ENCODE measurements at places on chromosomes 4 and X.
A peak's percentile ranks its signal among the peaks of the same experiment; 100 is the strongest.

DNA sequence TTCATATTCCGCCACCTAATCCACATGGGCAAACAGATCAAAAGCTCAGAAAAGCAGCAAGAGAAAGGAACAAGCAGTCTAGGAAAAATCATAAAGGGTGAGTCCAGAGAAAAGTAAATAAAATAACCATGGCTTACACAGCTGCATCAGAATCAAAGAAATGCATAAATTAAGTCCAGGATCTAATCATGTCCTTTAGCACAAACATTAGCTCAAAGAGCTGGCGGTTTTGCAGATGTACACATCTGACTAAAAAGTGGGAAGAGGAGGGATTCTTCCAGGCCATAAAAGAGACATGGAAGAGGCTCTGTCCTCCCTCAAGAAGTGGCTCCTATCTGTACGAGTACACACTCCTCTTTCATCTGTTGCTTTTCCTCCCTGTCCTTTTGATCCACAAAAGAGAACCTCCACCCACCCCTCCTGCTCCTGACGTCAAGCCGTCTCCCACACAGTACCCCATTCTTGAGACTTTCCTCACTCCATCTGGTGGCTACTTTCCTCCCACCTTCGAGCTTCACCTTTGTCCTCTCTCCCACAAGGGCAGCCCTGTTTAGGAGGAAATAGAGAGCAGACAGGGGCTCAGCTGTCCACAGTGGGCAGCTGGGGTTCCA is 92.5 kb downstream of the RASL11B start:
- DNase-seq = no peak

DNA sequence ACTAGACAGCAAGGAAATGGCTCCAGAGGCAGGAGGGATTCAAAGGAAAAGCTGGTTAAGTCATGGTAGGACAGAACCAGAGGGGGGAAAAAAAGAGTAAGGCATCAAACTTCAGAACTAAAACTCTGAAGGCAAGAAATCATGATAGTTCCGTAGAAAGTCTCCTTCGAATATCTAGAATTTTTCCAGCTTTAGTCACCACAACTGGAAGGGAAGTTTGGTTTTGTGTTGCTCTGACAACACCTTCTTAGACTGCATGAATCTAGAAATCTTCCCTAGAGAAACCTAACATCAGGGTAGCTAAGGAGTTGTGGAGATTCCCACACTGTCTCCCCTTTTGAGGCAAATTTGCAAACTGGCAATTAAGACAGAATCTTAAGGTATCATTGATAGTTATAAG is 33.7 kb downstream of the AMMECR1 start:
- DNase-seq = no peak

- no peak for DNase-seq
Measured at GRCh38 chrX:350534-351323, 32.1 kb upstream of the GTPBP6 start.

- DNase-seq = no peak
Measured at GRCh38 chr4:4671774-4672349, 130.0 kb upstream of the STX18 start.

DNA sequence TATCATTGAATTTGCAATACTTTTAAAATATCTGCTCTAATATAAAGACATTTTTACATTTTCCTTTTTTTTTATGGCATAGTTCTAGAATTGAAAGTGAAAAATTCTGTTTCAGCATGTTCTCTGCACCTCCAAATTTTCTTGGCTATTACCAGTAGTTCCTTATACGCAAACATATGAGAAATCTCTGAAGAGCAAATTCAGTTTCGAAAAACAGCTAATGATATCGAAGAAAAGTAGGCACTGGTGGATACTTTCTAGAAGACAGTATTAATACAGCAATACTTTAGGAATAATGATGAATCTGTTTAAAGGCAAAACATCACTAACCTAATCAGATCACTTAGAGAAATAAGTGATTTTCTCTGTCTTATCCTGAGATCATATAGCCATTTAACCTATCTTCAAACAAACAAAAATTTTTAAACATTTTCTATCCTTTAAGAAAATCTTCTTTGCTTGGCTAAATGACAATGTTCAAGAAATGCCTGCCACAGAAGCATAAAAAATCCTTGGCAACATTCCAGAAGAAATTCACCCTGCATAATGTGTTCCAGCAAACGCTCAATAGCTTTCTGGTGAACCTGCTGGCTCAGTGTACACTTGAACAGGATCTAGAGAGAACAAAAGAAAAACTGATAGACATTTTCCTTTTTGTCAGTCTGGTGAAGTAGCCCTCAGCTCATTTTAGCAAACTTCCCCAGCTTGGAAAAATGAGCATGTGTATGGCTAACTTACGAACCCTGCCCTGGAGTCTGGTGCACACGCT is 51.2 kb upstream of the KLF3 start:
- DNase-seq = no peak

- no peak for DNase-seq
Measured at GRCh38 chrX:84666086-84666485, 163.8 kb upstream of the HDX start.

GRCh38 chr4:41791557-41791956 is 43.0 kb upstream of the PHOX2B start:
- DNase-seq = no peak

- no peak for DNase-seq
Measured at GRCh38 chr4:36785973-36786372, 458.6 kb upstream of the NWD2 start.

DNA sequence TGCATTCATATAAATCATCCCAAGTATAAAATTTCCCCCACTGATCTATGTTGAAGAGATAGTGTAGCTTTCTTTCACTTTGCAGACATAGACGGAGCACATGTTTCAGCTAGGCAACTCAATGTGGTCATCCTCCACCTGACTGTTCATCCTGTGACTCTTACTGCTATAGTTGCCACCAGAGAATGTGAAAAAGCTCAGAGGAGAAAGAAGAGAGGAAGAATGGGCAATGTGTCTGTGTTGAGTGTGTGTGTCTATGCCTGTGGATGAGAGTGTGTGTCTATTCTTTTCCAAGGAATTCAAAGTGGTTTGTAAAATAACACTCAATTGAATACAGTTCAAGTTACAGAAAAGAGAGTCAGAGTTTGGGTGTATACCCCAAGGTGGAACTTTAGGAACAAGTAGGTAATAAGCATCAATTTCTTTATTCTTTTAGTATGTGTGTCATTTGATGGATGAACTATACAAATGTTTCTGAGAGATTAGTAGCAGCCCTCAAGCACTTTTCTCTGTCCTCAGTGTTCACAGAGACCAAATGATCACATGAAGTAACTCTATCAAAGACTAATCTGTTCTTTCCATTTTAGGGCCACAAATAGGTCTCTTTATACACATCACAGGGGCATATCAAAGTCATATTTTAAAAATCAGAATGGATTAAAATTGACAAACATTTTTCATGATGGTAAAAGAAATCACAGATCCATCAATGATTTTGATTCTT is 2.3 kb downstream of the SNCA start:
- DNase-seq = peak; percentile 21

- no peak for DNase-seq
Measured at GRCh38 chr4:126856906-126857305, 775.9 kb upstream of the INTU start.

- DNase-seq = no peak
Measured at GRCh38 chrX:111182997-111183396, 87.0 kb downstream of the PAK3 start.

- no peak for DNase-seq
Measured at GRCh38 chrX:151899622-151900021, 13.1 kb upstream of the MAGEA4 start.

DNA sequence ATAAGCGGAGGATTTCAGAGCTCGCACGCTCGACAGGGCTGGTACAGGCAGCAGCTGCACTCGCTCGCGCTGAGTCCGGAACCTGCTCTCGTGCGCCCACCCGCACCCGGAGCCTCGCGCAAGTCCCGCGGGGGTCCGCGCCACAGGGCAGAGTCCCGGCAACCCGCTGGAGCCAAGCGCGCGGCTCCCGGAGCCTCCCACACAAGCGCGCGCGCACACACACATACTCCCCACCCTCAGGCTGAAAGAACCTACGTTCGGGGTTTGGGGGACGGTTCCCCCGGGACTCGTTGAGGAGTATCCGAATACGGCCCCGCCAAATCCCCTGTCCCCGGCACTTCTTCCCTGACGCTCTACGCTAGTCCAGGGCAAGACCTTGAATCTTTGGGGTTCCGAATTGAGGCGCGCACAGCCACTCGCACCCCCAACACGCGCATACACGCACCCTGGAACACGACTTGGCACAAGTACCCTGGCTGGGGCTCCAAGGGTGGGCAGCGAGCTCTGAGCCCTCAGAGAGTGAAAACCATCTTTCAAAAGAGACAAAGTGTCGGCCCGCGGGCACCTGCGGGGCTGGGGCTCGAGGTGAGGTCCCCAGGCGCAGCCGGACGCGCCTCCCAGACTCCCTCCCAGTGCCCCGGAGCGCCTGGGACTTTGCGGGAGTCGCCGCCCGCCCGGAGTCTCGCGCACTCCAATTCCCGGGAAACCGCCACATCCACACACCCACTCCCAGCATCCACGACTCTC is 952 bp downstream of the ANOS1 start:
- no peak for DNase-seq

- peak; percentile 13 for DNase-seq
Measured at GRCh38 chrX:153530411-153531129, 13.1 kb downstream of the ATP2B3 start.

DNA sequence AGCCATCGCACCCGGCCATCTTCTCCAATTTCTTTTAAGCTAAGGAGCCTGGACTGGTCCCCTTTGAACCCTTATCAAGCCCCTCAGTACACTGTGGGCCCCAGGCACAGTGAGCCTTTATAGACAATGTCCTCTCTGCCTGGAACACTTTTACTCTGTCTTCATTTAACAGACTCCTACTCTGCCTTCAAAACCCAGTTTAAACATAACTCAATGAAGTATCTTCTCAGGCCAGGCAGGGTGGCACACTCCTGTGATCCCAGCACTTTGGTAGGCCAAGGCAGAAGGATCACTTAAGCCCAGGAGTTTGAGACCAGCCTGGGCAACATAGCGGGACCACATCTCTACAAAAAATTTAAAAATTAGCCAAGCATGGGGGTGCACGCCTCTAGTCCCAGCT is 27.5 kb upstream of the SMS start:
- DNase-seq = no peak

GRCh38 chr4:71607780-71608677 is 175.8 kb downstream of the GC start:
- no peak for DNase-seq

DNA sequence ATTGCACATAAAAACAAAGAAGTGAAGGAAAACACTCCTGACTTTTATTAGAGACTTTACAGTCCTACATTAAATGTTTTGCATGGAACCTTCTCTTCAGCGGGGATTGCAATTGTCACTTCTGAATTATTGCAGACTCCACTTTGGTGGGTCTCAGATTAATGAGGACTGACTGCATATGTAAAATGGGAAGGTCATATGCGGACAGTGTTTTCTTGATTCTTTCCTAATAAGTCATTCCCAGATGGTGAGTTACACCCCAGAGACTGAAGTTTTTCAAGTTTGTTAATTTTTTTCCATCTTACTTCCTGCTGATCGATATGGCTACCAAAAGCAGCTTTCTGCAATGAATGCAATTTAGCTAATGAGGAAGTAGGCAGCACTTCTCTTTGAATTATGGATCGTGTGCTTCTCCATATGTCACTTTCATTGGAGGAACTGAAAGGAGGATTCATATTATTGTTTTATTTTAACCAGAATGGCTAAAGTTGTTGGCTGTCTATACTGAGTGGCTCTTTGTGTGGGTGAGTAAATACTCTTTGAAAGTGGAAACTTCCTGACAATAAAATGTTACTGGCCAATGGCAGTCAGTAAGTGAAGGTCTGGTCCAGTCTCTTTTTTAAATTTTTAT is 119.3 kb upstream of the CLNK start:
- no peak for DNase-seq

- no peak for DNase-seq
Measured at GRCh38 chr4:1403591-1404572, 2.4 kb downstream of the NKX1-1 start.

GRCh38 chr4:107989537-107990386 is at the start of gene HADH:
HADH (plus strand) TSS chr4:107989889; CDS start chr4:107989933, 44 bp downstream.
- DNase-seq = peak; percentile 96

DNA sequence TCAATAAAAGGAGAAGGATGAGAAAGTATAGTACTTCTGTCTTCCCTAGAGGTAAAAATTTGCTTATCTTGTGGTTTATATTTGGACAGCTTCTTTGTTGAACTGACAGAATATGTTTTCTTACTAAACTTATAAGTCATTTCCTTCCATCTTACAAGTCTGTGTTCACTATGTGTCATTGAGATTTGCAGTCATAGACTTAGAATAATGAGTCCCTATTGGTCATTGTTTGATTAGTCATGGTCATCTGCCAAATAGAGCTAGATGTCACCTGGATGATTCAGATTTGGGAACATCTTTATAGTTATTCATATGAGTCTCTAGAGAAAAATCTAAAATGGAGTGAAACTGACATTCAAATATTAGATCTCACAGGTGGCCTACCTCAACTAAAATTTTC is 51.5 kb downstream of the SPATA18 start:
- no peak for DNase-seq

GRCh38 chr4:54085284-54085683 is 14.7 kb upstream of the GSX2 start:
- peak; percentile 72 for DNase-seq

DNA sequence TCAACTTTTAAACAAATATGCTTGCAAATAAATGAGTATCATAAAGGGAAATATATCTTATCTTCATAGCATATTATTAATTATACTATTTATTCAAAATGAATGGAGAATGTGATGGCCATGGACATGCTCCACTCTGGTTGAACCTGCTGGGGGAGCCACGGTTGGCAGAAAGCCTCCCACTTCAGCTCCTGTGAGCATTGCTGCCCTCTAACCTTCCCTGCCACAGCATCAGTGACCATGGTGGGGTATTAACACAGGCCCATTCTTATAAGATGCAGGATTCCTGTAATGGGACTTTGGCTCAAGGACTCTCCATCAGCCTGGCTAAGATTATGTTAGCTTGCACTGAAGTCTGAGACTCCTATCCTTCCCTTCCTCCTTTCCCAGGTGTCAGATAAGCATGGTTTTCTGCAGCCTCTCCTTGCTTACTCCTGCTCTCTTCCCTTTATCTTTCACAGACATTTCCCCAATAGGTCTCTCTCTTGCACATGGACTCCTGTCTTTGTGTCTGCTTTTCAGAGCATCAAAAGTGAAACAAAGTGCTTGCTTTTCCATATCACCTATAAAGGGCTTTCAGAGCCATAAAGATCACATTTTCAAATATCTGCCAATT is 4.9 kb upstream of the ABRAXAS1 start:
- no peak for DNase-seq

GRCh38 chr4:105014635-105015034 is 132.0 kb upstream of the TET2 start:
- DNase-seq = no peak

Measured in midbrain (tissue), 1 donor.